Stimulated activated CD8-positive, alpha-beta memory T cell treated with anti-CD3 and anti-CD28 coated beads, Interleukin-2, amount 100 ng/mL, for 1 hour (primary cell): ENCODE measurements at places on chromosomes 12 and 14.

GRCh38 chr14:54001189-54001878 is 44.7 kb upstream of the BMP4 start:
- DNase-seq = no peak

GRCh38 chr12:89016970-89017778 is 335.1 kb downstream of the DUSP6 start:
- no peak for DNase-seq

- no peak for DNase-seq
Observed at GRCh38 chr14:91063119-91063518, 2.7 kb upstream of the RPS6KA5 start.

DNA sequence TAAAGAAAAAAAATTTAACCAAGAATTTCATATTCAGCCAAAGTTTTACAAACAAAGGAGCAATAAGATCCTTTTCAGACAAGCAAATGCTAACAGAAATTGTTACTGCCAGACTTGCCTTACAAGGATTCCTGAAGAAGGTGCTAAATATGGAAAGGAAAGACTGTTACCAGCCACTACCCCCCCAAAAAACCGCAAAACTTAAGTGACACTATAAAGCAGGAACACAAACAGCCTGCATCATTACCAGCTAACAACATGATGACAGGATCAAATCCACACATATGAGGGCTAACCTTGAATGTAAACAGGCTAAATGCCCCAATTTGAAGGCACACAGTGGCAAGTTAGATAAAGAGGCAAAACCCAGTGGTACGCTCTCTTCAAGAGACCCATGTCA is 55.7 kb downstream of the APOBEC1 start:
- no peak for DNase-seq

DNA sequence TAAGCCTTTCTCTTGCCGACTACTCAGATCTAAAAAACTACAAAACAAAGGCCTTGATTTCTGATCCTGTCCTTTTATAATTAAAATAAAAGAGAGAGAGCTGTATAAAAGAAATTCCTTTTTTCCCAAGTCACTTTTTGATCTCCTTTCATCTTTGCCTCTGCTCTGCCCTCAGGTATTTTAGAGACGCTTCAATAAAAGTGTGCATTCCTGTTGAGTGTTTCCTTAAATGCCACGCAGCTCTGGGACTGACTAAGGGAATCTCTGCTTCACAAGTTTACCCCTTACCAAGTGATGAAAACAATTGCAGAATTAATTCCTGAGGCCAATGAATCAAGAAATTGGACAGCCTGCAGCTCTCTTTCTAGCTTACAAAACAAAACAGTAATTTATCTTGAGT is 1109.8 kb downstream of the TMTC2 start:
- DNase-seq = no peak

GRCh38 chr14:21825149-21825743 is 151.6 kb upstream of the OR4E1 start:
- DNase-seq = no peak

DNA sequence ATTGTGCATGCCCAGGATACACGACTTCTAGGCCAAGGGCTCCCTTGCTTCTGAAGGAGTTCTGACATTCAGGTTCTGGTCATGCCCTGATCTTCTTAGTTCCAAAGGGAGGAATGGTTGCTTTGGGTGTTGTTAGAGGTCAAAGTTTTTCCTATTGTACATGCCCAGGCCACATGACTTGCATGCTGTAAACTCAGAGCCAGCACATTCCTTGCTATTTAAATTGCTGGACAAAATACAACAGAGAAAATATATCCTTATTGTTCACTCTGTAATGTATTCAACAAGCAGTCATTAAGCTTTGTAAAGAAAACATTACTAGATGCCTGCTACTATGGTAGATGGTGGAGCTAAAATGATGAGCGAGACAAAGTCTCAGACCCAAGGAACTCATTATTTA is 71.2 kb upstream of the COCH start:
- no peak for DNase-seq

- DNase-seq = peak; percentile 2
Observed at GRCh38 chr12:1122786-1123185, 131.8 kb downstream of the ERC1 start.

DNA sequence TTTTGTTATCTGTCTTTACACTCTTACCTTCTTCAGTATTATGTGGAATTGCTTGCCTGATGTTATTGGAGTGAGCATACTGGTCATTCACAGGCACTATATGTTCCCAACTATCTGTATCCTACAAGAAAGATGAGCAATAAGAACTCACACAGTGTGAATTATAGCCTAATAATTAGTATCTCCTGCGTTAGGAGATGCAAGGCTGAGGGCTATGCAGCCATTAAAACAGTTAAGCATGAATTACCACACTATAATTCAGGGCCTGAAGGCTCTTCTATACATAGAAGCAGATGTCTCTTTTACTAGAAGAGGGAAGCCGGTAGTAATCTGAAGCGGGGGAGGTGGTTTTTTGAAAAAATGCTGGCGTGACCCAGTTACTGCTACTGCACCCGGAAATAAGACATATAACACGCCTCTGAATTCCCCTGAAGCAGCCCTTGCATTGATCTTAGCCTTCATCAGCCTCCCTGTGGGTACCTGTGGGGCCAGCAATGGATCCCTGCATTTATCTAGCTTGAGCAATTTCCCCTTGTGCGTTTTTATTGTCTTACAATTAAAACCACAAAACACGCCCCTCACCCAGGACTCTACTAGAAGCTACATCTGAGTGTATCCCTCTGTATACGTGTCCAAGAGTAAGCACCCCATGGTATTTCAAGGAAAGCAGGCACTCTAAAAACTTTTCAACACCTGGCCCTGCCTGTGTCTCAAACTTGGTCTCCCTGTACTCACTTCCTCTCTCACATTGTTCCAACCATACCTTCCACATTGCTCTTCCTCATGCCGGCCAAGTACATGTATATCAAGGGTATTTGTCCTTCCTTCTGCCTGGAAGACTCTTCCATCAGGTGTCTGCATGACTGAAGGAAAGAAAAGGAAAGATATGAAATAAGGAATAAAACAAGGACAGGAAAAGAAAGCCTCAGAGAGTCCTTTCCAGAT is 210.9 kb upstream of the ARID2 start:
- peak; percentile 25 for DNase-seq

DNA sequence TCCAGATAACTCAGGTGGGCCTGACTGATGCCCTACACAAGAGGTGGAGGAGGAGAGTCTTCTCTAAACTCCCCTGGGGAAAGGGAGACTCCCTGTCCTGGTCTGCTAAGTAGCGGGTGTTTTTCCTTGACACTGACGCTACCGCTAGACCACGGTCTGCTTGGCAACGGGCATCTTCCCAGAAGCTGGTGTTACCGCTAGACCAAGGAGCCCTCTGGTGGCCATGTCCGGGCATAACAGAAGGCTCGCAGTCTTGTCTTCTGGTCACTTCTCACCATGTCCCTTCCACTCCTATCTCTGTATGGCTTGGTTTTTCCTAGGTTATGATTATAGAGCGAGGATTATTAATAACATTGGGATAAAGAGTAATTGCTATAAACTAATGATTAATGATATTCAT is 965.5 kb downstream of the TMEM121 start:
- no peak for DNase-seq

DNA sequence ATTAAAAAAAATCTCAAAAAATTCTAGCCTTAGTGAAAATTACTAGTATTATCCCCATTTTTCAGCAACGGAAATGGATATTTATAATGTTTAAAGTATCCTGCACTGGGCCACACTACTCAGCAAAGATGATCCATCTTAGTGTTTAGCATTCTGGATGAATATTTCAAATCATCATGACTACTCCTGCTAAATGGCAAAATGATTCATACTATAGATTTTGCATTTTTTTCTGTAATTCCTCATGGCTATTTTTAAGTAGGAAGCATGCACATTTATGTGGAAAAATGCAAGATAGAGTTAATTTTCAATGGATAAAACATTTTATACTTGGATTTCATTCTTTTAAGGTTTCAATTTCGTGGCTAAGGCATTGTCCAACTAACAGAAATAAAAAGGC is 59.6 kb downstream of the LRFN5 start:
- no peak for DNase-seq

- DNase-seq = no peak
Observed at GRCh38 chr14:52078095-52078531, 9.3 kb upstream of the NID2 start.

DNA sequence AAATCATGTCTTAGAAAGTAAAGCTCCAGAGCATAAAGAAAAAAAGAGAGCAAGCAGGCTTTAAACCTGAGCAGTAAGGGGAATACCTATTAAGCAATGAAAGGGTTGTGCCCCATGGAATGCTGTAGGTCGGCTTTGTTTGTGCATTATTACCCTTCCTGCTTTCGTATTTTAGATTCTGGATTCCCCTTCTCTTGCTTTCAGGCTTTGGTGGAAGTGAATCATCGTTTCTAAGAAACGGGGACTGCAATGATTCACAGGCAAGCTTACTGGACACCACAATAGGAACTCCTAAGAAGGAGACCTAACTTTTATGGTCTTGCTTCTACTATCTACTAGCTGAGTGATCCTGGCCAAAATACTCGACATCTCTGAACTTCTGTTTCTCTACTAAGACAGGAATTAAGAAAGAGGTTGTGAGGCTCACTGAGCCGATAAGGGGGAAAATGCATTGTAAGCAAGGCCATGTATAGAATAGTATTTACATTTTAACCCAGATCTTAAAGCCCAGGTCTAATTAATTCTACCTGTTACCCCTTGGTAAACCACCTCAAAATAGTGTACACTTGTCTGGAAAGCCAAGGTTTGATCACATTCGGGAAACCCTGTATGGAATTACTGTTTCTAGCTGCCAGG is 1.2 kb upstream of the BMAL2 start:
- no peak for DNase-seq

GRCh38 chr12:72586456-72586855 is 314.3 kb downstream of the TRHDE start:
- DNase-seq = no peak

- DNase-seq = no peak
Observed at GRCh38 chr12:124508381-124509079, 58.9 kb downstream of the NCOR2 start.

- no peak for DNase-seq
Observed at GRCh38 chr14:25833341-25834126, 764.3 kb downstream of the NOVA1 start.

DNA sequence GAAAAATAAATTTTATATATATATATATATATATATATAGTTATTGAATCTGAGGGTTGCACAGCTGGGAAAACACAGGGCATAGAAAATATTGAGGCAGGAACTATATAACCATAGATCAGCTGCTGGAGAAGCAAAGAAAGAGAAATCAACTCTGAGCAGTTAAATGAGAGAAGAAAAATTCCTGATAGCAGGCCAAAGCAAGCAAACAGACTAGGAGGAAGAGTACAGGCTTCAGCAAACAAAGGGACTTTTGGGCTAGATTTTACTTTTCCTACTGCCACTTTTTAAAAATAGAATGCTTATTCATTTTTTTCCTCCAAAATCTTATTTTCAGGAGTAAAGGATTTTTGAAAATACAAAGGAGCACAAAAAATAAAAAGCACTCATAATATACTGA is 216.0 kb upstream of the PRKD1 start:
- no peak for DNase-seq

DNA sequence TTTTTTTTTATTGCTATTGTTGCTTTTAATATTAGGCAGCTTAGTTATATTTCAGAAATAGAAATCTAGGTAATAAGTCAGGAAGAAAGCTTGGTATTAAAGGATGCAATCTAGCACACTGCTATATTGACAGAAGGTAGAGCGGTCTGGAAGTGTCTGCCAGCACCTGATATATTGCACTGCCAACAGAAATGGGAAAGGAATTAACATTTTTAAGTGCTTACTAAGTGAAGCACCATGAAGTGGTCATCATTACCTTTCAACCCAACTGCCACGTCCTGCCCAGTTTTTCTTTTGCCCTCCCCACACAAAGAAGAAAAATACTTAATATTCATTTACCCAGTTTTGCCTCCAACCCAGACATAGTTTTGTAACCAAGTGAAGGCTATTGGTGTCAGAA is 163.5 kb downstream of the KITLG start:
- no peak for DNase-seq

- no peak for DNase-seq
Observed at GRCh38 chr14:69979882-69980281, 100.7 kb downstream of the SMOC1 start.

GRCh38 chr12:46403719-46404070 is 31.1 kb upstream of the SLC38A2 start:
- DNase-seq = no peak

GRCh38 chr12:45388545-45388944 is 172.7 kb downstream of the ANO6 start:
- no peak for DNase-seq

DNA sequence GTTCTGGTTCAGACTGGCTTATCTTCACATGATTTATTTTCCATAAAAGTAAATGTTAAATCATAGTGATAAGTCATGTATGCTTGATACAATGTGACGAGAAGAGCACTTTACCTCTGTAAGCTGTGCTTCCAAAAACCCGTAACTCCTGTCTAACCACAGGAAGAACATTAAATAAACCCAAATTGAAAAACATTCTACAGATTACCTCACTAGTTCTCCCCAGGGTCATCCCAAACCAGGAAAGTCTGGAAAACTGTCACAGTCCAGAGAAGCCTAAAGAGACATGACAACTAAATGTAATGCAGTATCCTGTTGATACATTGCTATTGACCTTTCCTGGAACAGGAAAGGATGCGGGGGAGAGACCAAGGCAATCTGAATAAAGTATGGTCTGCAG is 32.5 kb upstream of the DUSP6 start:
- no peak for DNase-seq
